ENCODE measurements at places on chromosomes 1 and 21.

GRCh38 chr1:89547563-89548116 lies 23.0 kb downstream of the LRRC8B start:
- DNase-seq = peak; percentile 36

GRCh38 chr21:36087362-36088138 lies 17.7 kb downstream of the CBR1 start:
- DNase-seq = no peak

DNA sequence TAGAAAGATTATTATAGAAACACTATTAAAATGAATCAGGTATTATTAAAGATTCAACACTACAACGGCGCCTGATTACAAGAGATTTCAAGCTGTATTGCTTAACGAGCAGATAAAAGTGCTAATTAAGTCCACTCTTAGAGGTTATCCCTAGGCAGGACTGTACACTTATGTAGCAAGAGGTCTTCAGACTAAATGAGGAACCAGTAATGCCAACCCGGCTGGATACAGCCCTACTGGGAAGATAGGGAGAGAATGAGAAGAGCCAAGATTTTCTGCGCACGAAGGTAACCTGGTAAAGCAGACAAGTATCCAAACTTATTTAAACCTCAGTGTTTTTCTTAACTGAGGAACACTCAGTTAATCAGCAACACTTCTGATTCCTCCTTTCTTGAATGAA lies 115.7 kb upstream of the HIVEP3 start:
- no peak for DNase-seq

DNA sequence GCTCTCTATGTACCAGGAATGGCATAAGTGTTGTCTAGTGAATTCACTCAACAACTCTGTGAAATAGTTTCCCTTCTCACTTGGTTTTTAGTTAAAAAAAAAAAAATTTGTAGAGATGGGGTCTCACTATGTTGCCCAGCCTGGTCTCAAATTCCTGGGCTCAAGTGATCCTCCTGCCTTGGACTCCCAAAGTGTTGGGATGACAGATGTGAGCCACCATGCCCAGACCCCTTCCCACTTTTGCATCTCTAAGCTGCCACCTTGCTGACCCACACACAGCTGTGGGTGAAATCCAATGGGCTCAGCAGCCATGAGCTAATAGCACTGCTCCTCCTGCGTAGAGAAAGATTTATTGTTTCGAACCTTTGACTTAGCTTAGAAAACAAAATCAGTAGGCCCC lies 33.5 kb downstream of the NEK2 start:
- no peak for DNase-seq

GRCh38 chr1:88088481-88088880 lies 595.6 kb upstream of the PKN2 start:
- no peak for DNase-seq

- no peak for DNase-seq
Measured at GRCh38 chr21:45145146-45145545, 70.8 kb downstream of the ADARB1 start.

DNA sequence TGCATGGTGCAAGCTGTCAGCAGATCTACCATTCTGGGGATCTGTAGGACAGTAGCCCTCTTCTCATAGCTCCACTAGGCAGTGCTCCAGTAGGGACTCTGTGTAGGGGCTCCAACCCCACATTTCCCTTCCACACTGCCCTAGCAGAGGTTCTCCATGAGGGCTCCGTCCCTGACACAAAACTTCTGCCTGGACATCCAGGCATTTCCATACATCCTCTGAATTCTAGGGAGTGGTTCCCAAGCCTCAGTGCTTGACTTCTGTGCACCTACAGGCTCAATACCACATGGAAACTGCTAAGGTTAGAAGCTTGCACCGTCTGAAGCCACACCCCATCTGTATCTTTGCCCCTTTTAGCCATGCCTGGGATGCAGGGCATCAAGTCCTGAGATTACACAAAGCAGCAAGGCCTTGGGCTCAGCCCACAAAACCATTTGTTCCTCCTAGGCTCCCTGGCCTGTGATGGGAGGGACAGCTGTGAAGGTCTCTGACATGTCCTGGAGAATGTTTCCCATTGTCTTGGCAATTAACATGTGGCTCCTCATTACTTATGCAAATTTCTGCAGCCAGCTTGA lies 117.0 kb upstream of the NFIA start:
- no peak for DNase-seq

- DNase-seq = no peak
Measured at GRCh38 chr1:66696771-66697170, 55.5 kb upstream of the DYNLT5 start.

- no peak for DNase-seq
Measured at GRCh38 chr1:183778568-183779433, 26.1 kb upstream of the RGL1 start.

- no peak for DNase-seq
Measured at GRCh38 chr1:89578946-89579684, 53.8 kb upstream of the LRRC8C start.

GRCh38 chr1:46677339-46677738 lies 5.7 kb downstream of the TEX38 start:
- no peak for DNase-seq

DNA sequence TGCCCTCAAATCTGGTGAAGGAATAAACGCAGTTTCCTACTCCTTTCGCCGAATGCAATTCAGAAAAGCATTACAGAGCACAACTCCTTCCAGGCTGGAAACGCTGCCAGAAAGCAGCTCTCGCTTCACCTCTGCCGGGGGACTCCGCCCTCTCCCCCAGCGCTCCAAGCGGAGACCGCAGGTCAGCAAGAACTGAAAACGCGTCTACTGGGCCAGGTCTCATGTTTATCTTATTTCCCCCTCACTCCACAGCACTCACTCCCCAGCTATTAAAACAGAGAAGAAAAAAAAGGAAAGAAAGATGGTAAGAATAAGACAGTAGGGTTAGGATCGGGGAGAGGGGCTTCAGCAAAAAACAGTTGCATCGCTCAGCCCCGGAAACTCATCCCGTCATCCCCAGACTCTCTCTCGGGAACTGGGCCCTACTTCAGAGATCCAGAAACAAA lies 833 bp upstream of the RCOR3 start:
- DNase-seq = peak; percentile 53

- DNase-seq = no peak
Measured at GRCh38 chr1:203442821-203443220, 32.8 kb upstream of the PRELP start.

GRCh38 chr1:7640920-7641585 lies 130.0 kb upstream of the VAMP3 start:
- no peak for DNase-seq

DNA sequence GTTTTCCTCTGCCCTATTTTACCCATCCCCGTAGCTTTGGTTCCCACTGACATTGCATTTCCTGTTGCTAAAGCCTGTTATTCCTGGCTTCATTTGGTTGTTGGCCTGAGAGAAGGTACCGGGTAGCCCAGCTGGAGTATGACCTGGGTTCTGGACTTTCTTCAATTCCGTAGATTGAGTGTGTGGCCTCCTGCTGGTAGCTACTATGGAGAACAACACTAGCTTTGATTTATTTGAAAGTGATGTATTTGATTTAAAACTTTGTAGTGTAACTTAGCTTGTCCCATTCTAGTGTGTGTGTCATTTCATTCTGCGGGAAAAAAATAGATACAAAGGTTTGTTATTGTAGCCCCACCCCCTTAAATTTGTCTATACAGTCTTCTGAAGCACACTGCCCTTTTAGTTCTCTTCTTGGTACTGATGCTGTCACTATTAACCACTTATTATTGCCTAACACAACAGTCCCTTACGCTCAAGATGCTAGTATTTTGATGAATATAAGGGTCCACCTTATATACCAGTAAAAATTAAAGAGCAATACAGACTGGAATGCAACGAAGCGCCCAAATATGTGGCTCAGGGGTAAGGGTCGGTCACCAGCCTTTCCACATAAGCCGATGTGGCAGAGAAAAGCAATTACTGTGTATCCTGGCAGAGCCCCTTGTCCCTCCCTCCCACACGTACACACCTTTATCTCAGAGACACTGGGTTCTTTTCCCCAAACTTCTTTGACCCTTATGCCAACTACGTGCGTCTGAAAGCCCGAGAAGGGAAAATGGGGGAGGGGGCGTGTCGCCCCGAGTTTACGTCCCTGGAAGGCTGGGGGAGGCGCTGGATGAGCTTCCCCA lies 643 bp upstream of the MOV10 start:
- peak; percentile 28 for DNase-seq

GRCh38 chr1:162235241-162235800 lies 141.3 kb downstream of the SPATA46 start:
- DNase-seq = peak; percentile 70

GRCh38 chr1:242184955-242185354 lies 186.1 kb upstream of the MAP1LC3C start:
- no peak for DNase-seq

- no peak for DNase-seq
Measured at GRCh38 chr1:150560576-150561253, 11.5 kb downstream of the ADAMTSL4 start.

DNA sequence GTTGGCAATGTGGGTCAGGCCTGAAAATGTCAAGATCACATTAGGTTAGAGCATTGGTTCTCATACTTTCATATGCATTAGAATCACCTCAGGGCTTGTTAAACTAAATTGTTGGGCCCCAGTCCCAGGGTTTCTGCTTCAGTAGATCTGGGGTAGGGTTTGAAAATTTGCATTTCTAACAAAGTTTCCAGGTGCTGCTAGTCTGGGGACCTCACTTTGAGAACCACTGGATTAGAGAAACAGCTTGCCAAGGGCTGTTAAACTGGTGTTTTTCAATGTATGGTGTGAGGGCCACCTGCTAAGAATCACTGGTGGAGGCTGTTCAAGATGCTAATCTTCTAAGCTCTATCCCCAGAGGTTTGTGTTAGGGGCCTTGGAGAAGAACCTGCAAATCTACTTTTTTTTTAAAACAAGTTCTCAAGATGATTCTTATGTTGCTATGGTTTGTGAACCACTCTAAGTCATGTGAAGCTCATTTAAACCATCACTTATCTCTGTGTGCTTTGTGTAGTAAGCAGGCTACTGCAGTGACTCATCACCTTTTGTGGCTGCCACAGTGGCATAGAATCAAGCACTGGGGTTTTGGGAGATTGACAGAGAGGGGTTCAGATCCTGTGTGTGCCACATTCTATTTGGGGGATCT lies 152.2 kb downstream of the S1PR1 start:
- DNase-seq = no peak

Measured in fibroblast of skin of left quadriceps (primary cell).